ENCODE measurements at places on chromosomes 7 and 10.

GRCh38 chr7:28434510-28434909, 22.2 kb downstream of the CREB5 start:
- DNase-seq = no peak

GRCh38 chr10:23408330-23408976, 30.4 kb upstream of the OTUD1 start:
- DNase-seq = no peak

DNA sequence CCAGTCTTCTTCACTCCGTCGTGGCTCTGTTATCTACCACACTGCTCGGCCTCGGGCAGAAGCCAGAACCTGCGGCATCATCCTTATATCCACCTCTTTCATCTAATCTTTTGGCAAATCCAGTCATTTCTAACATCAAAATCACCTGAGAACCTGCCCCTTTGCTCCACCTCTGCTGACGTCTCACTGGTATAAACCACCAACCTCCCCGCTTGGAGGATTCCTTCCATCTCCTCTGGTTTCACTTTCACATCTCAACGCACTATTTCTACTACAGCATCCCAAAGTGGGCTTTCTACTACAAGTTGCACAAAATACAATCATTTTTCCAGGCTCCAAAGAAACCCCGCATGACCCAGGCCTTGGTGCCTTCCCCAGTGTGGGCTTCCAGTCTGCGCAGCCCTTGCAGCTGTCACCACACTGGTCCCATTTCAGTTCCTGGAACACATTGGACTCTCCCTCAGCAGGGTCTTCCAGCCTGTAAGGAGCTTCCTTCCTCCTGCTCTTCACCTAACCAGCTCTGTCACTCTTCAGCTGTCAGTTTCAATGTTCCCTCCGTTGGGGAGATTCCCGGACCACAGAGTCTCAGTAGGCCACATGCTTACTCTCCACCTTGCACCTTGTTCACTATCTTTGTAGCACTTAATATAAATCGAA, 85.0 kb downstream of the PRKCQ start:
- no peak for DNase-seq

DNA sequence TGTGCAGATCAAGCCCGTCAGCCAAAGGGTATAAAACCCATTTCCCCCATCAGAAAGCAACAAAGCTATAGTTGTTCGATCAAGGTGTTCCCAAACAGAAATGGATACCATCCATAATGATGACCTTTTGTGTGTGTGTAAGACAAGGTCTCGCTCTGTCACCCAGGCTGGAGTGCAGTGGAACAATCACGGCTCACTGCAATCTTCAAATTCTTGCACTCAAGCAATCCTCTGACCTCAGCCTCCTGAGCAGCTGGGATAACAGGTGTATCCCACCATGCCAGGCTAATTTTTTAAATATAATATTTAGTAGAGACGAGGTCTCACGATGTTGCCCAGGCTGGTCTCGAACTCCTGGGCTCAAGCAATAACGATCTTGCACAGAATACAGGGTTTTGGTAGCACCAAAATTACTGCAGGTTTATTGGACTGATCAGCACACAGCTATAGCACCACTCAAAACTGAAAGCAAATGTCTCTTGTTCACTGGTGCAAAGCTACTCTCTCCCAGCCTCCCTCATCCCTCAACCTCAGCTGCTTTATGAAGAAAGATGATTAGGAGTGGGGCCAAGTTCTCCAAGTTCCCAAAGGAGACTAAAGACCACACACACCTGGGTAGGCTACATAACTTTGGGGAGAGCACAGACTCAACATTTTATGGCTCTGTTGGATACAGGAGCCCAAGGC, 80.5 kb downstream of the ABI1 start:
- DNase-seq = no peak

DNA sequence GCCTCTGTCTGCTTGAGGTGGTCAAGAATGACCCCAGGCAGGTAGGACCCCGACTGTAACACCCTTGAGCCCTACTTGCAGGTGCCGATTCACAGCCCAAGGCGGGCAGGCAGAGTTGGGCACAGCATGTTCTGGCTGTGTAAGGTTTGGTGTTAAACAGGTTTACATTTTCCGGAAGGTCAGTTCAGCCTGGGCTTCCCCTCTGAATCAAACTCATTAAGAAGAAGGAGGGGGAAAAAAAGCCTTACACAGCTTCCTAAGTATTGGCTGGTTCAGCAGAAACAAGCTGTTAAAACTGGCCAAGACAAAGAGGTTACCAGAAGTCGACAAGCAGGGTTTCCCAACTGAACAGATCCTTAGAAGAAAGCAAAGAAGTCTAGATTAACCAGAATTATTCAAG, 132.7 kb downstream of the PRPF18 start:
- no peak for DNase-seq

DNA sequence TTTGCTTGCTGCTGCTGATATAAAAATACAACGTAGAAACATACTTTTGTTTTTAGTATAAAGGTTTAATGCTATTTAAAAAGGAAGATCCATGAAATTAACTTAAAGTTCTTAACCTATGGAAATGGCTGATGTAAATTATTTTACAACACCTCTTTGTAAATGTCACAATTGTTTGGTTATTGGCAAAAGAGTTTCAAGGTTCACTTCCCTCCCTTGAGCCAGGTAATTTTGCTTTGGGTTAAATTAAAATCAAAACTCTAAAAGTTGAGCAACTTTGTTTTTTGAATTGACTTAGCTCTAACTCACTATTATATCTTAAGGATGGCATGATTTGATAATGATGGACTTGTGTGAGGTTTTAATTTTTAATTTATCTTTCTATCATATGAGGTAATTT, 39.2 kb upstream of the CYP2C18 start:
- DNase-seq = no peak

DNA sequence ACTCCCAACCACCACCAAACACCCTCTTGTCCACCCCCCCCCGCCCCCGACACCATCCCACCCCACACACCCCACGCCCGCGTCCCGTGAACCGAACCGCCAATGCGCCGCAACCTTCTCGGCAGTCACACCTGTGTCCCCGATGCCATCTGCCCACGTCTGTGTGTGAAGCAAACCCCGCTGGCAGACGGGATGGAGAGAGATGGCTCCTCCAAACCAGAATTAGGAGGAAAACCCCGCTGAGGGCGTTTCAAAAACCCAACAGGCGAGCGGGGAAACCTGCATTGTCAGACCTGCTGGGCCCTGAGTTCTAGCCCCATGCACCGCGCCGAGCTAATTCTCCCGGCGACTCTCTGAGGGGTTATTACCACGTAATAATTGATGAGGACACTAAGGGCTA, 28.6 kb upstream of the KCNK18 start:
- DNase-seq = no peak

DNA sequence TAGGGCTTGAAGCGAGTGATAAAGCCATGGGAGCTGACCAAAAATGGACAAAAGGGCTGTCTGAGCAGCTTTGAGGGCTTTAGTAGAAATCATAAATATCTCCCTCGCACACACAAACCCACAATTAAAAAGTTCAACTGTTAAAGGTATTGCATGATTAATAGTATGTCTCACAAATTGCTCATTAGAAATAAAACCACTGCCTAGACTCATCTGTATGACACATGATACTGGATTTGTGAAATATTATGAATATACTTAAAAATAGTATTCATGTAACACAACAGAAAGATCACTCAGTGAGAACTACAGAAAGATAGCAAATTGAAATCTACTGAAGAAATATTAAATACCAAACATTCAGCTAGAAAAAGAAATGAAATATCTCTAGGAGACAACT, 11.9 kb upstream of the PTPN12 start:
- DNase-seq = no peak

- DNase-seq = no peak
Observed at GRCh38 chr7:152677808-152678670, 2.1 kb upstream of the XRCC2 start.

DNA sequence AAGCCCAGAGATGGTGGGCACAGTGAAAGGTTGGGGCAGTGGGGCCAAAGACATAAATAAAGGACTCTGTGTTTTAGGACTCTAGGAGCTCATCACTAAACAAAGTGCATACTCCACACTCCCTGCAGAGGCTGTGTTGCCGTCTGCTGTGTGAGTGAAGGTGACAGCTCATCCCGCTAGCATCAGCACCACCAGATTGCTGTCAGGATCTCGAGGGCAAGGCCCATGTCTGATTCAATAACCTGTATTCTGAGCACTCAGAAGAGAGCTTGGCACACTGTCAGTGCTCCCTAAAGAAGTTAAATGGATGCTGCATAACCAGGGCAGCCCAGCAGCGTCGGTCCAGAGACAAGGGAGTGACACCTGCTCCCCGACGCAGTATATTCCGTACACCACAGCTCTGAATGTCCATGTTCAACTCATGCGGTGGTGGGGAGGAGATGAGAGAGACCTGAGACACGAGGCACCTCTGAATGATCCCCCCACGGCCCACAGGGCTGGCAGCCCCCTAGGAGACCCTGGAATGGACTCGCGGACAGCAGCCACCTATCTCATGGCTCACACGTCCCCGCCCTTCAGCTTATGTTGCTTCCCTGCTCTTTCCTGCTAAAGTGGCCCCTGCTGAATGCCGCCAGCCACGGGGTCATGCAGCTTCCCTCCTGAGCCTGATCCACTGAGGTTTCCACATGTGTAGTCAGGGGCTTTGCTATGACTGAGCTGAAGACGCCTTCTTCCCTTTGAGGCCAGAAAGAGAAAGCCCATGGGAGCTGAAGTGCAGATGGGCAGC, 132.7 kb upstream of the KCNMA1 start:
- no peak for DNase-seq

DNA sequence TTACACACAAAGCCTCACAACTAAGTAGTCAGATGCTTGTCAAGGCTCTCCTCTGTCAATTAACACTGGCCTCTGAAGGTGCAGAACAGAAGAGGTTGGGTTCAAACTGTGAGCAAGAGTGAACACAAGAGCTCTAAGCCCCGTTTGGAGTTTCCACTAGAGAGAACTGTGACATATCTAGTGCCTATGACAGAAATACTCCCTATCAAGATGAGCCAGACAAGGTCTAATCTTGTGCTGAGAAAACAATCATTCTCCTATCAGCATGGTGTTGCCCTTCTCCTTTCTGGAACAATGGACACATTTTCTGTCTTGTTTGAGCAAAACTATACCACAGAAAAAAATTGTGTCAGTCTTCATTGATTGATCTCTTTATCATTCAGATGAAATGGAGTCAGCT, 62.4 kb upstream of the CCDC71L start:
- no peak for DNase-seq

- DNase-seq = no peak
Observed at GRCh38 chr10:50228672-50229071, 22.6 kb downstream of the ASAH2 start.

GRCh38 chr10:55013318-55013717, 212.3 kb upstream of the PCDH15 start:
- DNase-seq = no peak

- DNase-seq = no peak
Observed at GRCh38 chr10:18500576-18500975, 150.8 kb downstream of the NSUN6 start.

- peak; percentile 81 for DNase-seq
Observed at GRCh38 chr10:98269435-98269912, 1.5 kb upstream of the LOXL4 start.

Data from left hindlimb (tissue), 1 donor.